Activated T-helper 2 cell treated with anti-CD3 and anti-CD28 coated beads, Interferon-gamma antibody, Interleukin-2, Interleukin-4, amounts not matched to agents 10 μg/mL and 5 μg/mL and 100 μg/mL, durations not matched to agents 14 hours and 24 hours and 36 hours (primary cell): ENCODE measurements at places on chromosomes 16 and 17. TPM values are rescaled to one million over a fixed set of nuclear protein-coding genes. Genes with fewer than 3 reads are reported as not detected.

EFCAB13 gene
- total RNA-seq: 1.4 and 2.7 TPM in 2 replicates

GRCh38 chr16:68655806-68656205 lies 10.7 kb downstream of the CDH3 start:
- no peak overlapping the region for H3K27ac ChIP-seq
- no peak for DNase-seq
- no peaks in the 10 kb centered on the region for H3K4me1 ChIP-seq
- H3K27me3 ChIP-seq: peaks cover 12% of the 10 kb centered on the region

- no peaks in the 10 kb centered on the region for H3K4me1 ChIP-seq
- H3K4me3 ChIP-seq: no peak overlapping the region
- no peak overlapping the region for H3K27ac ChIP-seq
- no peaks in the 10 kb centered on the region for H3K27me3 ChIP-seq
- no peak for DNase-seq
- H3K36me3 ChIP-seq: no peaks in the 10 kb centered on the region
Observed at GRCh38 chr16:12398029-12398682, 405.5 kb downstream of the CPPED1 start.

- DNase-seq: no peak
- peaks cover 70% of the 10 kb centered on the region for H3K4me1 ChIP-seq
- peak overlapping the region; percentile 86 for H3K27ac ChIP-seq
- peak overlapping the region; percentile 66 for H3K4me3 ChIP-seq
- no peaks in the 10 kb centered on the region for H3K27me3 ChIP-seq
Observed at GRCh38 chr17:66398059-66398458, 95.6 kb downstream of the PRKCA start.

AIPL1 gene
- not detected in 2 replicates for total RNA-seq

DNA sequence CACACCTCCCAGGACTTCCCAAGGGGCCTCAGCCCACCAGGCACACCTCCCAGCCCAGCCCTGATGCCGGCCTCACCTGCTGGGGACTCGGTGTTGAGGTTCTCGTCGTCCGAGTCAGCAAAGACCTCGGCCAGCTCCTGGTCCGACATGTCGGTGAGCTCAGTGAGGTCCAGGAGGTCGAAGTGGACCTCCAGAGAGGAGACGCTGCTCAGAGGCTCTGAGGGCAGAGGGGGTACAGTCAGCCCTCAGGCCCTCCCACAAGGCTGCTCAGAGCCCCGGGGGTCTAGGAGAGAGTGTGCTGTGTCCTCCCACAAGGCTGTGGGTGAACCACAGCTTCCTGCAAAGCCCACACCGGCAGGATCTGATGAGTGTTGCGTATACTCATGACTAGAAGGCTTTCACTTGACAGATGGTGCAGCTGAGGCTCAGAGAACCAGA lies 10.5 kb downstream of the DBNDD1 start:
- H3K27me3 ChIP-seq: no peaks in the 10 kb centered on the region
- no peaks in the 10 kb centered on the region for H3K36me3 ChIP-seq
- H3K4me3 ChIP-seq: peak overlapping the region; percentile 39
- peaks cover 10% of the 10 kb centered on the region for H3K4me1 ChIP-seq

GRCh38 chr17:42167807-42168206 lies 13.0 kb upstream of the RAB5C start:
- H3K4me3 ChIP-seq: no peak overlapping the region
- no peak for DNase-seq
- H3K27me3 ChIP-seq: no peaks in the 10 kb centered on the region
- H3K36me3 ChIP-seq: no peaks in the 10 kb centered on the region
- H3K4me1 ChIP-seq: peaks cover 2% of the 10 kb centered on the region

DNA sequence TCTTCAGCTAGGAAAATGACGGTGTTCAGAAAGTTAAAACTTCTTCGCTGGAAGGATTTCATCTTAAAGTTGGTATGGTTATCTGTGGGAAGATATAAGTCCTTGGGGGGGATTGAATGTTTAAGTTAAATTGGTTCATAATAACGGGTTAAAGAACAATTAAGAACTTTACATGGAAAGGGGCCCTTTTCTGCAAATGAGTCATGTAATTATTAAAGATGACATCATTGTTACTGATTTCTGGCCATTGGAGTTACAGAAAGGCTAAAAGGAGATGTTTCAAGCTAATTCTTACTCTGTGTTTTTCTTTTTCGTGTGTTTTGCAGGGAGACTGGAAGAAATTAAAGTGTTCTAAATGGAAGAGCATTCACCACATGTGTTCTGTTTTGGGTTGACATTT lies 20.6 kb upstream of the ABCA3 start:
- H3K4me3 ChIP-seq: no peak overlapping the region
- no peak for DNase-seq
- H3K27ac ChIP-seq: no peak overlapping the region
- no peaks in the 10 kb centered on the region for H3K4me1 ChIP-seq

ADGRG1 gene
- 1.8 and 1.9 TPM in 2 replicates for total RNA-seq

TMEM132E gene
- not detected in 2 replicates for total RNA-seq

HBM gene
- total RNA-seq: not detected in 2 replicates

- no peak for DNase-seq
- peaks cover 17% of the 10 kb centered on the region for H3K27me3 ChIP-seq
- no peak overlapping the region for H3K4me3 ChIP-seq
- no peaks in the 10 kb centered on the region for H3K36me3 ChIP-seq
Observed at GRCh38 chr16:88975511-88976061, 1.4 kb downstream of the CBFA2T3 start.

NPW gene
- 4.2 and 5.1 TPM in 2 replicates for total RNA-seq

GRCh38 chr17:78862073-78863023 lies 21.7 kb upstream of the USP36 start:
- H3K36me3 ChIP-seq: no peaks in the 10 kb centered on the region
- no peak overlapping the region for H3K27ac ChIP-seq
- no peaks in the 10 kb centered on the region for H3K4me1 ChIP-seq
- peaks cover 2% of the 10 kb centered on the region for H3K27me3 ChIP-seq
- no peak overlapping the region for H3K4me3 ChIP-seq

ZCCHC14 gene
- 7.4 and 8.0 TPM in 2 replicates for total RNA-seq

DNA sequence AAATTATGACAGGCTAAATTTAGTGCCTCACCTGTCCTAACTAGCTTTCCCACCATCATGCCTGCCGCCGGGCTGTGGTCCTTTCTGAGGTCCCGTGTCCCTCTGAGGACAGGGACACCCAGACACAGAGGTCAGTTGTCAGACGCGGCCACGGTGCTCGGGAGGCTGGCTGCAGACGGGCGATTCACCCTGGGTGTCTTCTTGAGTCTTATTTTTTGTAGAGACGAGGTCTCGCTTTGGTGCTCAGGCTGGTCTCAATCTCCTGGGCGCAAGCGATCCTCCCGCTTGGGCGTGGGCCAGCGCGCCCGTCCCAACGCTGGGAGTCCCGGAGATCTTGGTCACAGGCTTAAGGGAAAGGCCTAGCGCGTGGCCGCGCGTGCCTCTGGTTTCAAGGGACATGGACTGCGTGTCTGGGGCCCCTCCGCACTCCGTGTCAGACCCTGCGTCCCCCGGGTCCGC lies 797 bp upstream of the RAB11FIP3 start:
- peaks cover 15% of the 10 kb centered on the region for H3K36me3 ChIP-seq
- peaks cover 12% of the 10 kb centered on the region for H3K27me3 ChIP-seq
- no peak overlapping the region for H3K27ac ChIP-seq

CA10 gene
- 0.32 TPM in 1 of 2 replicates, not detected in the other for total RNA-seq

ABCA3 gene
- total RNA-seq: 11.1 and 12.5 TPM in 2 replicates

SMTNL2 gene
- not detected in 2 replicates for total RNA-seq
